ENCODE measurements at places on chromosomes 6 and 20.

DNA sequence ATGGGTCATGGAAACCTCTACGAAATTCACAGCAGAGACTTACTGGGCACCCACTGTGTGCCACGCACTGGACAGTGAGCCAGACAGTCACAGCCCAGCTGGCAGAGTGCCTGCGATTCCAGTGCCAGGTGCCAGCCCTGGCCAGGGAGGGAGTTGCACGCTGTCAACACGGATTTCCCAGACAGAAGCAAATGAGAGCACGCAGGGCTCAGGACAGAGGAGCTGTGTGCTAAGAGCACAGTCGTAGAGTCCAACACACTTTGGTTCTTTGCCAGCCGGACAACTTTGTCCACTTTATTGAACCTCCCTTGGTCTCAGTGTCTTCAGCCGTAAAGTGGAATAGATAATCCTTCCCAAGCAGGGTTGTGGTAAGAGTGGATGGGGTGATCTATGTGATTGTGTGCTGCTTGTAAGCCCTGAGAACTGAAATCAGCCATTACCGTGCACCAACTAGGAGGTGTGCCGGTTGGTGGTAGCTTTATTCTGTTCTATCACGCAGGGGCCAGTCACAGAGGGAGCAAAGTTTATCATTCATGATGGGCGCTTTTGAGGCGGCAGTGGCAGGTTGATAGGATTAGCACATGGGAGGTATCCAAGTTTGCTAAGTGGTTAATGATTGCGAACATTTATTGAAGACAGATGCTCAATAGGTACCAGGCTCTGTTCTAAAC, 40.6 kb downstream of the SIRPA start:
- DNase-seq: no peak

DNA sequence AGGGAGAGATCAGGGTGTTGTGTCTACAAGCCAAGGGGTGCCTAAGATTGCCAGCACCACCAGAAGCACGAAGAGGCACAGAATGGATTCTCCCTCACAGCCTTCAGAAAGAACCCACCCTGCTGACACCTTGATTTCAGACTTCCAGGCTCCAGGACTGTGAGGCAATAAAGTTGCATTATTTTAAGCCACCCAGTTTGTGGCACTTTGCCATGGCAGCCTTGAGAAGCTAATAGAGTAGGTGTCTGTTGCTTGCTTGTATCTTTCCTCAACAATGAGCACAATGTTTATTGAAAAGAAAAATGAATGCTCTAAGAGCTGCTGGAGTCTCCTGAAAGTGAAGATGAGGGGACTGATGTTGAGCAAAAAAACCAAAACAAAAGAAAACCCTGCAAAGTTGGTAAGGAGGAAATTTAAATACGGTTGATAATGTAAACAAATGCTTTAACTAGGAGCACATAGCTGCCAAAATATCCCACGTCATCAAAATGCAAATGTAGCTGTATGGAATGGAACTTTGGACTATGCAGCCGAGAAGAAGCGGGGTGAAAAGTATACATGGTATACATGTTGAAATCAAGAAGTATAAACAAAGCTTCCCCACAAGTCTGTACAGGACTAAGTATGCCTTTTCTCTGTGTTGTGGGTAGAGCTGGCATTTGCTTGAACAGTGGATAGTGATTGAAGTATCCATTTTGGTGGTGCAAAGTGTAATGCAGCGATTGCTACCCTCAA, 8.0 kb downstream of the IL20RA start:
- no peak for DNase-seq

GRCh38 chr6:167843023-167843422, 16.3 kb downstream of the AFDN start:
- no peak for DNase-seq

DNA sequence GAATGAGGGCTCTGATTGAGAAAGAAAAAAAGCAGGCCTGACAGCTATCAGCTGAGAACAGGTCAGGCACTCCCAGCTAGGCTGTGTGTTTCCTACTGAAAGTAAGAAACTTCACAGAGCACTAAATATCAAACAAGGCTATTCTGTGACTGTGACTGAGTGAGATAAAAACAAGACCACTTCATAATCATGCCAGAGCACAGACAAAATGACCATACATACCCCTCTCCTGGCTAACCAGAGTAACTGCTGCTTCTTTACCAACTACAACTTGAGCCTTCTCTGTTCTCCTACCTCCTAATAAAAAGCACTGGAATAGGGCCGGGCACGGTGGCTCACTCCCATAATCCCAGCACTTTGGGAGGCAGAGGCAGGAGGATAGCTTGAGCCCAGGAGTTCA, 6.8 kb upstream of the BTN1A1 start:
- DNase-seq: no peak

DNA sequence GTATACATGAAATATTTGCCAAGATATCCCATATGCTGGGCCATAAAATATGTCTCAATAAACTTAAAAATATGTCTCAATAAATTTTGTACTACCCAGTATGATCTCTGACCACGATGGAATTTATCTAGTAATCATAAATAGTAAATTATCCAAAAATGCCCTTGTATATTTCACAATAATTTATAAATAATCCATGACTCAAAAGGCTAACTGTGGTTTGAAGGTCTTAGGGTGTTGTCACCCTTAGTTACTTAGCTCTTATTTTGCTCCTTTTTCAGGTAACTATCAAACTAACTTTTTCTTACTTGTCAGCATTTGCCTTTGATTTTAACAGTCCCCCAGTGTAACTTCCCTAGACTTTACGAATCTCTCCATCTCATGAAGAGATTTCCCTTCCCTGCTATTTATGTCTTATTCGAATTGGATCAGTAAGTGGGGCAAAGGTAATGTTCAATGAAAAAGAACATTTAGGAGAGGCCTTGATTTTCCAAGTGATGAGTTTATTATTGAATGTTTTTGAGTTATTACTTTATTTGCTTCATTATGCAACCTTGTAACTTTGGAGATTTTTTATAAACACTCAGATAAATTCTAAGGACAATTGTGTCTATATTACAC, 109.0 kb upstream of the THBS2 start:
- DNase-seq: no peak

DNA sequence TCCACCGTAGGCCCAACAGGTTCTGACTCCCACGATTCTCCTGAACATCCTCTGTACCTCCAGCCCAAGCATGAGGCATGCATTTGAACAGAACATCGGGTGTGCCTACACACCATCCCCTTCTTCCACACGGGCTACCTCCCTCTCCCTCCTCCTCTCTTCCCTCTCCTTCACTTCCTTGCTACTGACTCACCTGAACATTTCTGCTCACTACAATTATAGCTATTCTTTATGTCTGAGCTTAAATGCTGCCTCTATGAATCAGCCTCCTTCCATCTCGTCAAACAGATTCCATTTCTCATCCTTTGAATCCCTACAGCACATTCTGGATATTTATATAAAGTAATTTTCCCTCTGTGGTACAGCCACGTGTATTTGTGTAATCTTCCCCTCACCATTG, 71.4 kb upstream of the MYLIP start:
- no peak for DNase-seq

Data from activated T-cell treated with anti-CD3 and anti-CD28 coated beads for 4 hours (primary cell).